Smooth muscle cell of the coronary artery (primary cell): ENCODE measurements at places on chromosomes 7 and 10. TPM values are rescaled to one million over a fixed set of nuclear protein-coding genes. Genes with fewer than 3 reads are reported as not detected.

The GOLGA7B gene
- 0.12 TPM in 1 of 2 replicates, not detected in the other for total RNA-seq

The NHLRC2 gene
- total RNA-seq = 2.6 and 6.9 TPM in 2 replicates

The IFT22 gene
- total RNA-seq = 23.7 and 27.0 TPM in 2 replicates

The COL1A2 gene
- 3,805 and 4,961 TPM in 2 replicates for total RNA-seq

The CYP3A4 gene
- not detected in 2 replicates for total RNA-seq

The ADCY1 gene
- total RNA-seq = 0.08 and 2.3 TPM in 2 replicates

The CYP2C19 gene
- not detected in 2 replicates for total RNA-seq

The PRKCQ gene
- under 0.01 TPM in 1 of 2 replicates, not detected in the other for total RNA-seq
